ENCODE measurements at places on chromosomes 2 and 18. TPM values are rescaled to one million over a fixed set of nuclear protein-coding genes. Genes with fewer than 3 reads are reported as not detected.
A peak's percentile ranks its signal among the peaks of the same experiment; 100 is the strongest.

The MLPH gene
- total RNA-seq: 9.6 TPM

The SPHKAP gene
- 0.03 TPM for total RNA-seq

- H3K4me1 ChIP-seq: no peaks in the 10 kb centered on the region
- peak; percentile 41 for DNase-seq
- H3K36me3 ChIP-seq: no peaks in the 10 kb centered on the region
- no peaks in the 10 kb centered on the region for H3K27me3 ChIP-seq
- no peak overlapping the region for H3K27ac ChIP-seq
- H3K4me3 ChIP-seq: no peak overlapping the region
Observed at GRCh38 chr2:185978634-185979407, 240.2 kb downstream of the FSIP2 start.

DNA sequence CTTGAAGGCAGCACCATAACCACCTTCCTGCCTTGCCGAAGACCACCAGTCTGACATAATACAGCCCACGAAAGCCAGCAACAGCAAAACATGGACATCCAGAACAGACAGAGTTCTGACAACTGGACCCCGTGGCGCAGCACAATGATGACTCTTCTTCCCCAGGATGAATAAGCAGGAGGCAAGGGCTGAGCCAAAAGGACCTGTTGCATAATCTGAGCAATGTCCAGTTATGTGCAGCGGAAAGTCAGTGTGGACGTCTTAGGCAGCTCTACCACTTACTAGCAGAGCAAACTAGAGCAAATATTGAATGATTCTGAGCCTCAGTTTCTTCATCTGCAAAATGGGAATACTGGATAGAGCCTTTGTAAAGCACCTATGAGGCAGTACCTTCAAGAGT lies 225.1 kb downstream of the ZBTB7C start:
- DNase-seq: no peak
- no peak overlapping the region for H3K4me3 ChIP-seq
- no peaks in the 10 kb centered on the region for H3K4me1 ChIP-seq
- no peaks in the 10 kb centered on the region for H3K27me3 ChIP-seq

DNA sequence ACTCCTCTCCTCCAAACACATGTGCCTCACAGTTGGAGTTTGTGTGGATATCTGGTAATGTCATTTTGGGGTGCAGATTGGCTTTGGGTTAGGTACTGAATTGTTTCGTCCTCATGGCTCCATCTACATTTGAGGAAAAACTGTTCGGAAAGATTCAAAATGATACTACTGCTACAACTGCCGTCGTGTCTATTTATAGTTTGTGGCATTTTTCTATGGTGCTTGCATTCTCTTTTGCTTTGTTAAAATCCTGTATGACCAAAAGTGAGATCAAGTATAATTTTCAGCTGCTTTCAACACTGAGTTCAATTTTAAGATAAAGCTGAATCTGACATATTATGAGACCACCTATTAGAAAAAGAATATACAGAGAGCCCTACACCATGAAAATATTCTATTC lies 176.3 kb upstream of the DSEL start:
- no peaks in the 10 kb centered on the region for H3K27me3 ChIP-seq
- H3K27ac ChIP-seq: no peak overlapping the region
- no peaks in the 10 kb centered on the region for H3K36me3 ChIP-seq
- no peak overlapping the region for H3K4me3 ChIP-seq
- DNase-seq: no peak

The ASPRV1 gene
- 1.6 TPM for total RNA-seq

GRCh38 chr2:54676656-54677055 lies 46.8 kb upstream of the EML6 start:
- H3K36me3 ChIP-seq: no peaks in the 10 kb centered on the region
- H3K27me3 ChIP-seq: no peaks in the 10 kb centered on the region
- H3K4me3 ChIP-seq: no peak overlapping the region
- H3K27ac ChIP-seq: no peak overlapping the region
- DNase-seq: no peak

The ARHGAP15 gene
- 23.1 TPM for total RNA-seq

DNA sequence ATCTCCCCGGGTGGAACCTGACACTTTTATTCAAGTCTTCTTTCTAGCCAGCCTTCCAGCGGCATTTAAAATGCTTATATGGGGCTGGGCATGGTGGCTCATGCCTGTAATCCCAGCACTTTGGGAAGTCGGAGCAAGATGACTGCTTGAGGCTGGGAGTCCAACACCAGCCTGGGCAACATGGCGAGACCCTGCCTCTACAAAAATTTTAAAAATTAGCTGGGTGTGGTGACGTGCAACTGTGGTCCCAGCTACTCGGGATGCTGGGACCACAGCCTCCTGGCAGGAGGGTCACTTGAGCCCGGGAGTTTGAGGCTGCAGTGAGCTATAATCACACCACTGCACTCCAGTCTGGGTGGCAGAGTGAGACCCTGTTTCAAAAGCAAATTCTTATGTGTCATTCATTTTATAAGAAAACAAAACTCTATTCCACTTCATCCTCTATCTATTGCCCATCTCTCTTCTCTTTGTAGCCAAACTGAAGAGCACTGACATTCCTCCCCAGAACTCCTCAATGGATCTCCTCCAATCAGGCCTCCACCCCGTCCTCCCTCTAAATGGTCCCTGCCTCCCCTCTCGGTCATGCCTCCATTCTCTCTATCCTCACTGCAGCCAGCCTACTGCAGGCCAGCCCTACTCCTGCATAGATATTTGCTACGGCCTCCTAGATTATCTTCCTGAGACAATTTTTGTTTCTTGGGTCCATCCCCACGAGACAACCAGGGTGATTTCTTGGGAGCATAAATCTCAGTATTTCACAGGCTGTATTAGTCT lies 18.0 kb upstream of the RHOB start:
- H3K27ac ChIP-seq: no peak overlapping the region
- DNase-seq: no peak
- no peaks in the 10 kb centered on the region for H3K4me1 ChIP-seq

GRCh38 chr18:53458268-53458667 lies 766.2 kb downstream of the MBD2 start:
- no peak overlapping the region for H3K4me3 ChIP-seq
- no peaks in the 10 kb centered on the region for H3K27me3 ChIP-seq
- no peaks in the 10 kb centered on the region for H3K36me3 ChIP-seq
- DNase-seq: no peak
- no peaks in the 10 kb centered on the region for H3K4me1 ChIP-seq

The IL1R2 gene
- total RNA-seq: 20.0 TPM

GRCh38 chr2:151664520-151664919 lies 69.8 kb downstream of the NEB start:
- no peak overlapping the region for H3K27ac ChIP-seq
- H3K4me3 ChIP-seq: no peak overlapping the region
- no peaks in the 10 kb centered on the region for H3K27me3 ChIP-seq
- no peak for DNase-seq
- no peaks in the 10 kb centered on the region for H3K4me1 ChIP-seq

The CNGA3 gene
- total RNA-seq: not detected

DNA sequence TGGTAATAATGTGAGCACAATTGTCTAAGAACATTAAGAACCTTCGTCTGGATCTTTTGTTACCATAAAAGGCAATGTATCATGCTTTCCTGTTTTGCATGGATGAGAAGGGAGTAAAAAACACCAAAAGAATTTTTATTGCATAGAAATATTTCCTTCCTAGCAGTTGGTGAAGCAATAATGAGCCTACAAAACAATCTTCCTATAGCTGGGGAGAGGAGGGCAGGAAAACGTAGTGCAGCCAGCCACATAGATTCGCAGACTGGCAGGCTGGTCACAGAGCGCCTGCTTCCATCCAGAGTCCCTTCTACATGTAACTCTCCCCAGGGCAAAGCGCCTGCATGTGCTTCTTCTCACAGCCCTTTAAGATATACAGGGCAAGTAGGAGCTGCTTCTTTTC lies 190.4 kb downstream of the BABAM2 start:
- peak overlapping the region; percentile 54 for H3K27ac ChIP-seq
- H3K36me3 ChIP-seq: no peaks in the 10 kb centered on the region
- H3K4me1 ChIP-seq: peaks cover 9% of the 10 kb centered on the region
- peak; percentile 26 for DNase-seq
- H3K27me3 ChIP-seq: no peaks in the 10 kb centered on the region
- no peak overlapping the region for H3K4me3 ChIP-seq

The CCDC178 gene
- 3.7 TPM for total RNA-seq

DNA sequence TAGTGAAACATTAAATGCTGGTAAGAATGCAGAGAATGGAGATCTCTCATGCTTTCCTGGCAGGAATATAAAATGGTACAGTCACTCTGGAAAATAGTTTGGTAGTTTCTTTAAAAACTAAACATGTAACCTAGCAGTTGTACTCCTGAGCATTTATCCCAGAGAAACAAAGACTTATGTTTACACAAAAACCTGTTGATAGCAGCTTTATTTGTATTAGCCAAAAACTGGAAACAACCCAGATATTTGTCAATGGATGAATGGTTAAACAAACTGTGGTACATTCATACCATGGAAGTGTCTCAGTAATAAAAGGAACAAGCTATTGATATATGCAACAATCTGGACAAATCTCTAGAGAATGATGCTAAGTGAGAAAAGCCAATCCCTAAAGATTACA lies 81.7 kb upstream of the CTAGE1 start:
- peaks cover under 1% of the 10 kb centered on the region for H3K4me1 ChIP-seq
- H3K4me3 ChIP-seq: no peak overlapping the region
- no peak overlapping the region for H3K27ac ChIP-seq
- H3K27me3 ChIP-seq: no peaks in the 10 kb centered on the region
- no peaks in the 10 kb centered on the region for H3K36me3 ChIP-seq
- no peak for DNase-seq

The CYBRD1 gene
- 57.3 TPM for total RNA-seq

GRCh38 chr2:66494708-66495107 lies 59.8 kb downstream of the MEIS1 start:
- no peaks in the 10 kb centered on the region for H3K4me1 ChIP-seq
- DNase-seq: no peak
- no peak overlapping the region for H3K27ac ChIP-seq
- no peaks in the 10 kb centered on the region for H3K36me3 ChIP-seq
